ENCODE measurements at places on chromosomes 1 and 21.

DNA sequence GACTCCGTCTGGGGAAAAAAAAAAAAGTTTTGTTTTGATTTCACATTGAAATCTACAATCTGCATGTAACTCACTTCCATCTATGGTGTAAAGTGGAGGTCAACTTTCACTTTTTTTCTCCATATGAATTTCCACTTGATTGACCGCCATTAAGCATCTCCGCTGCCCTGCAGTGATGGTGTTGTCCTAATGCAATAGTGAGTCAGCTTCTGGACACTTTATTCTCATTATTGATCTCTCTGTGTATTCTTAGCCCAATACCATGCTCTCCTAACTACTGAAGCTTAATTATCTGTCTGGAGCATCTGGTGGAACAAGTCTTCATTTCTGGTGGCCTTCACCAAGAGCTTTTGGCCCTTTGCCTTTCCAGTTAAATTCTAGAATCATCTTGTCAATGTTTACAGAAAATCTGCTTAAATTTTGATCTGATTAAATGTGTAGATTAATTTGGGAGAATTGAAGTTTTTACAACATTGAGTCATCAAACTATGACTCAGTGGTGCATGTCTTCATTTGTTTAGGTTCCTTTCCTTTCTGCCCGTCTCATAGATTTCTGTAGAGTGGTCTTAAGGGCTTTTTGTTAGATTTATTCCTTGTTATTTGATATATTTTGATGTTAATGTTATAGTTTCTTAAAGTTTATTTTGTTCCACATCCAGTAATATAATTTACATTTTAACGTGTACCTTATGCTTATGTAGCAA is 181.5 kb downstream of the PRDM2 start:
- no peak for DNase-seq

DNA sequence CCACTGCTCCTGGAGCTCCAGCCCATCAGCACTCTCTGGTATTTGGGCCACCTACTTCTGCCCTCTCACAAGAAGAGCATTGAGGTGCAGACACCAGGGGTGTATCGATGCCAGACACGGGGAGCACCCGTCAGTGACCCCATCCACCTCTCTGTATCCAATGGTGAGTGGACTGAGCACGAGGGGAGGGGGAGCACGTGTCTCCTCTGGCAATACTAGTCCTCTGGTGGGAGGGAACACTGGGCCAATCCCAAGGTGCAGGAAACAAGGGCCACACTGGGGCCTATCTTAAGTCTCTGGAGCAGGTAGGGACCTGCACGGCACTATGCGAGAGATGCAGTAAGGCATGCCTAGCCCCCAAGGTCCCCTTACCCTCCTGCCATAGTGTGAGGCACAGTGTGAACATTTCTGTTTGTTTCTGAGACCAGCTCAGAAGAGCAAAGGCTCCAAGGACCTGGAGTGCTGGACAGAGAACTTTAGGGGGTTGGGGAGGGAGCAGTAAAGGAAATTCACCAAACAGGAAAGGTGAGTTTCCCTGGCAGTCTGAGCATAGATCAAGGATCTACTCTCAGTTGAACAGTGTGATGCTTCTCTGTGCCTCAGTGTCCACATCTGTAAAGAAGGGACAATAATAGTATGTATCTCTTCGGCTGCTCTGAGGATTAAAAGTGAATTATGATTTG is 2.3 kb downstream of the FCRLB start:
- no peak for DNase-seq

- DNase-seq, result no peak
Measured at GRCh38 chr1:203930342-203930741, 68.9 kb downstream of the SNRPE start.

DNA sequence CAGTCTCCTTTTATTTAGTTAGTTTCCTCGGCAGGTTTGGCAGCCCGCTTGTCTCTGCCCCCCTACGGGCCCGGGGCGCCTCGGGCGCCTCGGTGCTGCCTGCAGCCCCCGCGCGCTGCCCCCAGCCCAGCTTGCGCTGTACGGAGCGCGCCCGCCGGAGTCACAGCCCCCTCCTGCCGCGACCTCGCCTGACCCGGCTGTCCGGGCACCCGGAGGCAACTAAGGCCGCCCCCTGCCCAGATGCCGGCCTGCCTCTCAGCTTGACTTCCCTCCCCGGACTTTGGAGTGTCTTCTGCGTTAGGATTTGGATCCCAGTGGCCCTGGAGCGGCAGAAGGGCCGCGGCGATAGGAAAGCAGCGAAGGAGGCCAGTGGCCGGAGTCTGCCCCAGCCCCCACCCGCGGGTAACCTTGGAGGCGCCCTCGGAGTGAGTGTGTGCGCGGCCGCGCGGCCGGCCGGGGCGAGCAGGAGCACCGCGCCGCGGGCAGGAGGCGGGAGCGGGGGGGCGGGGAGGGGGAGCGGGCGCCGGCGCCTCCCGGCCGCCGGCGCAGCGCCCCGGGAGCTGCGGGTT is 7.6 kb downstream of the CDKN2C start:
- no peak for DNase-seq

DNA sequence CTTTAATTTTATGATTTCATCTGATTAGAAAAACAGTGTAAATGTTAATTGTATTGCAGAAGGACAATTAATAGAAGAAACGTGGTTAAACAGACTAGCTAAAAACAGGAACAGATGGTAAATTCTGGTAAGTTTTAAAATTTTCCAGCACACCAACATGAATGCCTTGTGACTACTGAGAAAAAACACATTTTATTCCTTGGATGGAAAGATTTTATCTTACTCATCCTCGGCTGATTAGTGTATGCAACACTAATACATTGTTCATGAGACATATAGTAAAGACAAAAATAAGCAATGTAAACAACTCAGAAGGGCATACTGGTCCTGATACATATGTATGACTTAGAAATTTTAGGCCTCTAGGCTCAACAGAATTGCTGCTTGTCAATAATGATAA is 4.9 kb upstream of the AK5 start:
- DNase-seq, result no peak

DNA sequence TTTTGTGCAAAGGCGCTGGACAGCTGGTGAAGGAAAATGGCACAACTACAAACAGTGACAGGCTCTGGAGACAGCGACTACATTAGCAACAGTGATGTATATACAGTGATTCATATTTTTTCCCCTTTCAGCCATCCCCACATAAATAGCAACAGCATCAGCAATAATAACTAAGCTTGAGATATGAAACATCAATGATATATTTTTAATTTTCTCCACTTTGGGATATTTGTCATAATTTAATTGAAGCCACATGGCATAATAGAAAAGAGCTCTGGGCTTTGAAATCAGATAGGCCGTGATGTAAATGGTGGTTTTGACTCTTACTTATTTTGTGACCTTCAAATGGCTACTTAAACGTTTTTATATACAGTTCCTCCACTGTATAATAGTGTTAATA is 764.3 kb upstream of the PRMT6 start:
- no peak for DNase-seq

DNA sequence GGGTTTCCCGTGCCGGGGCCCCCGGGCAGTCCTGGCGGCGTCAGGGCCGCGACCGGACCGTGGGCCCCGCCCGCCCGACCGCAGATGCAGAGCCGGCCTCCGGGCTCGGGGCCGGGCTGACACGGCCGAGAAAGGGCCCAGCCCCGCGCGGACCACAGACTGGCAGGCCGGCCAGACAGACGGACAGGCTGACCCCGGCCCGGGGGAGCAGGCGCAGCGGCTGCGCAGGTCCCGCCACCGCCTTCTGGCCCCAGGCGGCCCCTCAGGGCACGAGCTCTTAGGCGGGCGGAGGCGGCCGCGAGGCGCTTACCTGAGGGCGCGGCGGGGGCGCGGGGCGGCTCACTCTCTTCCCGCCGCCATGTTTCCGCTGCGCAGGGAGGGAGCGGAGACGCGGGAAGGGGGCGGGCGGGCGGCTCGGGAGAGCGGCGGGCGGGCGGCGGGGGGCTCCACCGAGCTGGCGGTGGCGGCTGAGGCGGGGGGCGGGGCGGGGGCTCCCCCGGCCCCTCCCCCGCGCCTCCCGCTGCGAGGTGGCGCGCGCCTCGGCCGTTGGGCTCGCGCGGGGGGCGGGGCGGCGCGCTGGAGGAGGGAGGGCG is at the start of gene SCMH1:
Gene SCMH1 (minus strand): TSS at position 558 of the 593 bp plus-strand sequence. CDS start 56,173 bp downstream, outside the sequence.
- peak; percentile 13 for DNase-seq

- no peak for DNase-seq
Measured at GRCh38 chr21:35504277-35504676, 455.2 kb upstream of the RUNX1 start.

DNA sequence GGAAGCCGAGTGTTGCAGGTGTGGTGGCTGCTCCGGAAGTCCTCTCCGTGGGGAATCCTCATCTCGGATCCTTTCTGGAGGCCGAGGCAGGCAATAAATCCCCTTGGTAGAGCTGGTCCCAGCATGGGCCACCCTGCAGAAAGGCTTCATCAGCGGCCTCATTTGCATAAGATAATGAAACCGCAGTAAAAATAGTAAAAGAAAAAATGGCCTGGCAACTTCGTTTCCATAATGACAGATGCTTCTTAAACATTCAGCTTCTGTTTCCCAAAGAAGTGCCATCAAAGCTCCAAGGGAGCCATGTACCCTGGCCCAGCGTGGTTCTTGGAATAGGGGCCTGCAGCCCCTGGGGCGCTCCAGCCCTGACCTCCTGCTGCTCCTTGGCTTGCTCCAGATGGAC is 244.1 kb downstream of the GRIK3 start:
- no peak for DNase-seq

GRCh38 chr1:47189844-47190508 is at the start of gene PDZK1IP1:
TSS of gene PDZK1IP1 (minus strand) at chr1:47190036. CDS start at chr1:47189932, 104 bp downstream.
- no peak for DNase-seq
